Heart left ventricle (tissue), 16 donors: ENCODE measurements at places on chromosomes 2 and 18. TPM values are rescaled to one million over a fixed set of nuclear protein-coding genes. Genes with fewer than 3 reads are reported as not detected.

The GPD2 gene
- 7.3 TPM for polyA plus RNA-seq

The CBLN2 gene
- 0.08 TPM for polyA plus RNA-seq

The NDC80 gene
- 0.28 TPM for polyA plus RNA-seq

The FAM210A gene
- polyA plus RNA-seq, result 14.0 TPM

The LOXL3 gene
- polyA plus RNA-seq, result 1.5 TPM

The IL1F10 gene
- not detected for polyA plus RNA-seq

The MSGN1 gene
- not detected for polyA plus RNA-seq

The CDH20 gene
- polyA plus RNA-seq, result 0.03 TPM

The ALPP gene
- polyA plus RNA-seq, result not detected

The LBX2 gene
- polyA plus RNA-seq, result 0.27 TPM

The ANKRD30B gene
- polyA plus RNA-seq, result not detected

The CAPN14 gene
- polyA plus RNA-seq, result 0.04 TPM

The UNC50 gene
- polyA plus RNA-seq, result 37.0 TPM
